ENCODE measurements at places on chromosomes 13 and 19.

GRCh38 chr13:113954046-113954835, 19.6 kb downstream of the C13orf46 start:
- no peak for DNase-seq

- peak; percentile 93 for DNase-seq
These were observed at the start of gene ZNF253 for GRCh38 chr19:19865750-19866610. TSS of gene ZNF253 (plus strand) at chr19:19865882. CDS start at chr19:19865997, 115 bp downstream.

- DNase-seq = no peak
These were observed 4.5 kb downstream of the ZNF507 start for GRCh38 chr19:32349724-32350470.

- DNase-seq = no peak
These were observed 11.4 kb downstream of the NDUFA11 start for GRCh38 chr19:5891938-5892771.

GRCh38 chr13:41546372-41547190, 89.2 kb downstream of the RGCC start:
- DNase-seq = no peak

DNA sequence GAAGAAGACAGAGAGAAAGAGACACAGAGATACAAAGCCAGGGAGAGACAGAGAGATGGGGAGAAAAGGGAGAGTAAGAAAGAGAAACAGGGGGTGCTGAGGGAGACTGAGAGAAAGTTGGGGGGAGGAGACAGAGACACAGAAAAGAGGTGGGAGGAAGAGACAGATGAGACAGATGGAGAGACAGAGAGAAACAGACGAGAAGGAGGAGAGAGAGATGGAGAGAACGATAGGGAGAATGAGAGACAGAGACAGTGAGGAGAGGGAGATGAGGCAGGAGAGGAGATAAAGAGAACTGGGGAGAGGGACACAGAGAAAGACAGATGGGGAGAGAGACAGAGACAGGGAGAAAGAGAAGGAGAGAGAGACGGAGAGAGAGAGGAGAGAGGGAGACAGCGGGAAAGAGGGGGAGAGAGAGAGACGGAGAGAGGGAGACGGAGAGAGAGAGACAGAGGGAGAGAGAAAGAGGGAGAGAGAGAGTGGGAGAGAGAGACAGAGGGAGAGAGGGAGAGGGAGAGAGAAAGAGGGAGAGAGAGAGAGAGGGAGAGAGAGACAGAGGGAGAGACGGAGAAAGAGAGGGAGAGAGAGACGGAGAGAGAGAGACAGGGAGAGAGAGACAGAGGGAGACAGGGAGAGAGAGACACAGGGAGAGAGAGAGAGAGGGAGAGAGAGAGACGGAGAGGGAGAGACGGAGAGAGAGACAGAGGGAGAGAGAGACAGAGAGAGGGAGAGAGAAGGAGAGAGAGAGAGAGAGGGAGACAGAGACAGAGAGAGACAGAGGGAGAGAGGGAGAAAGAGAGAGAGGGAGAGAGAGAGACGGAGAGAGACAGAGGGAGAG, 12.6 kb downstream of the JOSD2 start:
- DNase-seq = no peak

DNA sequence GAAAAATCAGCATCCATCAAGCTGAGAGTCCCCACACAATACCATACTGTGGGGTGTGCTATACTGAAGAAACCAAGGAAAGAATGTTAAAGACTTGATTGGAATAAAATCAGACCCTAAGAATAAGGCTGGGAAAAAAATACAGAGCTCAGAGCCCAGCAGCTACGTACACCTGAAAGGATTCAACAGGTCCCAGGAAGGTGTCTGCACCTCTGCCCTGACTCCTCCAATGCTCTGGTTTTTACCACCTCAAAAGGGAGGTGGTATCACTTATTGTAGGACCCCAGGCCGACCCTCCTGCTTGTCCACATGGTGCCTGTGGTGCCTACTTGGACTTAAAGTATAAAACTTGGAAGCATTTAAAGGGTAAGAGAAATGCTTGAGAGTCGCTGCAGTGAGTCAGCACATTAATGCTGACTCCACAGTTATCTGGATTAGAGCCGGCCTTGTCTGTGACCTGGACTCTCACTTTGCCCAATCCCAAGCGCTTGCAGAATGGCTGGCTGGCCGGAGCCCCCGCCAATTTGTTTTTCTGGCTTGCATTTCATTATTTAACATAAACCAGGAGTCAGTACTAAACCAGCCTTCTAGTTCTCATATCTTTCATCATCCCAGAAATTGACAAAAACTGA, 110.1 kb downstream of the FGF14 start:
- DNase-seq = no peak

DNA sequence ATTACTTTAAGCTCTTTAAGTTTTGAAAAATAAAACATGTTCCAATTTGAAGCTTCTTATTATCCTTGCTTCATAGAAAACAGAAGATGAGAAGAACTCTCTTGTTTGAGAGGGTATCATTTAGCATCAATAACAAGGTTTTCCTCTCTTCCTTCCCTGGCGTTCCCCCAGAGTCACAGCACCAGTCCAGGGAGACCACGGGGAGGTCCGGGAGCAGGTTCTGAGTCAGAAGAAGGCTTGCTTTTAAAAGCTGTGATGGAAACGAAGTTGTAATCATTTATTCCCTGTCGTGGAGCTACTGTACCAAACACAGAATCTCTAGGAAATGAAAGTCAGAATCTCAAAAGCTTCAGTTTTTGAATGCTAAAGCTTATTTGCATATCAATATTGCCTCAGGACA, 174.0 kb upstream of the LSM14A start:
- DNase-seq = no peak

DNA sequence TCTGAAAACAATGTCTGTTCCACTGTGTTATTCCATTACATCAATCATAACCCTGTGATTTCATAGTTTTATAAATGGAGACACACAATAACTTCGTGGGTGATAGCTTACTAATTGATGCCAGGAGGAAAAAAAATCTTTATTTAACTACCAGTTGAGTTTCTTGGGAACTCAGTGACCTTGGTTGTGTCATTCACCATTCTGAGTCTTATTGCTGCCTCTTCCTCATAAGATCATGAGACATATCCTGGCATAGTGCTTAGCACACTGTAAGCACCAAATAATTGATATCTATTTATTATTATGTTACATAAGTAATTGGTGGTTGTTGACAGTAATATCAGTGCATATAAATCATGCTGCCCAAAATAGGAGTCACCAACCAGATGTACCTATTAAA, 39.1 kb upstream of the SIN3B start:
- DNase-seq = no peak

DNA sequence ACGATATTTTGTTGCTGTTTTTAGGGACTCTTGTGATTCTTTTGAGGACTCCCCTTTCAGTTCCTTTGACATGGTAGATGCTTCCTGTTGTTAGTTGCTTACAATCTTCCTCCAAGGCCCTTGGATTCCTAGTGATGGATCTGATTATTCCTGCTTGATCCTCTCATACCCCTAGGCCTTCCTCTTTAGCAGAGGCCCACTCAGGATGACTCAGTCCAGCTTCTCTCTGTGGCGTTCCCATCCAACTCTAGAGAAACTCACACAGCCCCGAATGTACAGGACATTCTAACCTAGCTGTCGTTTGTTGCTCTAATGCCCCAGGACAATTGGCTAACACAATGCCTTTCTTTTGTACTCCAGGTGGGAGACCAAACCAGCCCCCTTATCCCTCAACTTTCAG, 191.4 kb downstream of the POSTN start:
- no peak for DNase-seq

- peak; percentile 86 for DNase-seq
These were observed at the start of gene NKG7 for GRCh38 chr19:51372649-51373504. TSS of gene NKG7 (minus strand) at chr19:51372654. CDS start at chr19:51372535, 119 bp downstream.

DNA sequence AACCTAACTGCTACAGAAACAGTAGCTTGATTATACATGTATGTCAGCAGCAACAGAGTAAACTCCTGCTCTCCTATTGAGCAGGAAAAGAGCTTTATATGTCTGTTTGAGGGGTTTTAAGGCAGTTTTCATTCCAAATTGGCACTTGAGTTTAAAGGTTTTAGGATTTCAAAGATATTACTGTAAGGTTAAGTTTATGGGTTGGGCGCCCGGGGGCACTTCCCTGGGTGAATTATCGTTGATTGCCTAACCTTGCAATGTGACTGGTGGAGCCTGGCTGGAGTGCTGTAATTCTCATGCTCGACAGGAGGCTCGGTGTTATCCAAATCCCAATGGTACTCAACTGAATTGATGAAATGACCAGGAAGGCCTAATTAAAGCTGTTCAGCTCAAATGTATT, 1586.1 kb downstream of the OLFM4 start:
- no peak for DNase-seq

GRCh38 chr13:73157031-73157430, 98.2 kb downstream of the KLF5 start:
- no peak for DNase-seq

- no peak for DNase-seq
These were observed 1417.1 kb upstream of the ATXN8OS start for GRCh38 chr13:68690567-68690966.

DNA sequence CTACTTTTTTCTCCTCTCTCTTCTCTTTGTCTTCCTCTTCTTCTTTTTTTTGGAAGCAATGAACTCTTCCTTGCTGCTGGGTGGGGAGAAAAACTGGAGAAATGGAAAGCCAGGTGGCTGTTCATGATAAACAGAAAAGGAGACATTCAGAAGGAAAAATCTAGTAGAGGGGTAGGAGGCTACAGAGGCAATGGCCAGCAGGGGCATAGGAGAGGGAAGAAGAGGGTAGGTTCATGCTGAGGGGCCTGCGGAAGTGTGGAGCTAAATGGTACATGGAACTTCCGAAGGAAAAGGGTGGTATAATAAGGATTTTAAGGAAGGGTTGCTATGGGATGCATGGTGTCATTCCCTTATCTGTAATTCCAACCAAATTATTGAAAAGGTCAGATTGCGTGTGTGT, 17.5 kb upstream of the HS6ST3 start:
- DNase-seq = no peak

GRCh38 chr19:2795827-2796658, 10.7 kb downstream of the THOP1 start:
- no peak for DNase-seq

GRCh38 chr19:40190891-40191835, at the start of gene MAP3K10:
TSS of gene MAP3K10 (plus strand) at chr19:40191426. CDS start at chr19:40192032, 606 bp downstream.
- peak; percentile 69 for DNase-seq

GRCh38 chr13:43424412-43424811, 362.4 kb downstream of the ENOX1 start:
- no peak for DNase-seq

DNA sequence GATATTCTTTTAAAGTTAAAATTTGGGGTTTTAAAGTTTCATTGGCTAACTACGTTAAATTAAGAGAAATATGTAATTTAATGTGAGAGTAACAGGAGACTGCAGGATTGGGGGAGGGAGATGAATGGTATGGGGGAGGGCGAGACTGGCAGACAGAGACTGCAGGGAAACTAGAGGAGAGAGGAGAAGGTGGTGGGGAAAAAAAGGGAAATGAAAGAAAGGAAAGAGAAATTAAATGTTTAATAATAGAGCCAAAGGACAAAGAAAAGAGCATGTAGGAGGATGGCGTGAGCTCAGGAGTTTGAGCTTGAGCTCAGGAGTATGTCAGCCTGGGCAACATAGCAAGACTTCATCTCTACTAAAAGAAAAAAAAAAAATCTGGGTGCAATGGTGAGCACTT, 115.9 kb downstream of the RFC3 start:
- DNase-seq = no peak

DNA sequence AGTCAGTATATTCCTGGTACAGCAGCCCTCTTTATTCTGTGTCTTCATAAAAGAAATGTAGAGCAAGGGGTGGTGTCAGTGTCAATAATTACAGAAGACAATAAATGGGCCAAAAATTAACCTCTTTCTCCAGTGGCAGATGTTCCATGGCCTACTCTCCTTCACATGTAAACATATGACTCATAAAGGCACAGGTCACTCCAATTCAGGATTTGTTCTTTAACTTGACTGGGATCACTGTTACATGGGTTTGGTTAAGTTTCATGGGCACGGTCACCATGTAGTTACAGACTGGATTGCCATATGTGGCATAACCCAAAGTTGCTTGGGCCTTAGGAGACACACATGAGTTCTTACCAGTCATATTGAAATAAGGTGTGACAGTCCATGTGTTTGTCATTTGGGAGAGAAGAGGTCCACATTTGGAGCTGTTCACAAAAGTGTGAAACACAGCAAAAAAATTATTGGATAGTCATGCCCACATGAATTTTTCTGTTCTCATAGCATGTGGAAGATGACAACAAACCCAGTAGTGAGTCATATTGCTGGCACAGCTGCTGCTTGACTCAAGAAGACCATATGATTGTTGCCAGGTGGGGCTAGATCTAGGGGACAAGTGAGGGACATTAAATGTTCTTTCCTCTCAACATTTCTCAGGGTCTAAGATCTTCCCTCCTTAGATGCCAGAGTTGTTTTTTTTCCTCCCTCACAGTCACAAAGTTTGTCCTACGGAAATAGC, 68.1 kb upstream of the HTR2A start:
- no peak for DNase-seq

DNA sequence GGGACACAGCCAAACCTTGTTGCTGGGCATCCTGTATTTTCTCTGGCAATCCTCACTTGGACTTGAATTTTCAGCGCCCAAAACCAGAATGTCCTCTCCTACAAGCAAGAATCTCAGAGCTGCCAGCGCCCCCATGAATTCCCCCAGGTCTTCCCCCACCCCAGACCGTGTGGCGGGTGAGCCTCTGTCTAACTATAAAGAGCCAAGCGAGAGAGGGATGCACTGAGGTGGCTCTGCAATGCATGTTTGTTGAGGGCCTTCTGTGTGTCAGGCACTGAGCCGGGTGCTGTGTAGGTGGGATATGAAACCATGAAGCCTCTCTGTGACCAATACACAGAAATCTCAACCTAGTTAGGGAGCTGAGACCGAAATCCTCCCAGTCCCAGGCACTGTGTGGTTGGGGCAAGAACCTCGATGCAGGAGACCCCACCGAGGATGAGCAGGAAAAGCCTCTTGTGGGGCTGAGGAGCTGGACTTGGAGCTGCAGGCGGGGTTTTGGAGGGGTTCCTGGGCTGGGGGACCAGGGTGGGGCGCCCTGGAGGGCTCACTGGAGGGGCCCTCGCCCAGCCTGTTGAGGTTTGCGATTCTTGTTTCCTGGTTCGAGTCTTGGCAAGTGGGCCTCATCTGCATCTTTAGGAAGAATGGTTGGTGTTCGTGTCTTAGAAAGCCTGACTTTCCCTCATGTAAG, 12.4 kb upstream of the PROZ start:
- DNase-seq = no peak

GRCh38 chr13:46087481-46087880, 17.4 kb downstream of the CPB2 start:
- no peak for DNase-seq

DNA sequence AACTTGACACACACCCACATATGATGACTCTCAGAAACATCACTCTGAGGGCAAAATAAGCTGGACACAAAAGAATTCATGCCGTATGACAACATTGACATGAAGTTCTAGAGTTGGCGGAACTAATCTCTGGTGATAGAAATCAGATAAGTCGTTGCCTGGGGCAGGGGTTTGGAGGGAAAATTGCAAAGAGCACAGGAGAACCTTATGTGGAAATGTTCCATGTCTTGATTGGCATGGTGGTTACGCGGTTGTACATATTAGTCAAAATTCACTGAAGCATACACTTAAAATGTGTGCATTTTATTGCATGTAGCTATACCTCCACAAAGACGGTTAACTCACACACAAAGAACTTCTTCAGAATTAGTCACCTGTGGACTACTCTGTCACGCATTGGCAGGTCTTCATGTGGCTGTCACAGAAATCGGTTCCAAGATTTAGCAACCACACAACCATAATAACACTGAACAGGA, 137.8 kb upstream of the GJB6 start:
- DNase-seq = no peak

GRCh38 chr19:54616821-54617560, 13.3 kb upstream of the LILRB1 start:
- DNase-seq = no peak

GRCh38 chr19:39196860-39197562, at the start of gene NCCRP1:
TSS of gene NCCRP1 (plus strand) at chr19:39196964. CDS start at chr19:39196983, 19 bp downstream.
- DNase-seq = no peak

- peak; percentile 62 for DNase-seq
These were observed 5.6 kb downstream of the ICAM5 start for GRCh38 chr19:10295305-10295846.
